Ureter (tissue), 1 donor: ENCODE measurements at places on chromosomes 12 and 14. TPM values are rescaled to one million over a fixed set of nuclear protein-coding genes. Genes with fewer than 3 reads are reported as not detected.

Gene TCL1B
- not detected for total RNA-seq

Gene GYS2
- total RNA-seq, result 0.16 TPM

Gene DEGS2
- 59.9 TPM for total RNA-seq

Gene AMIGO2
- 61.7 TPM for total RNA-seq

Gene ACRBP
- total RNA-seq, result 2.3 TPM

Gene NID2
- 23.5 TPM for total RNA-seq

Gene ACOT6
- not detected for total RNA-seq

Gene CIROP
- total RNA-seq, result not detected

Gene KRT3
- total RNA-seq, result not detected

DNA sequence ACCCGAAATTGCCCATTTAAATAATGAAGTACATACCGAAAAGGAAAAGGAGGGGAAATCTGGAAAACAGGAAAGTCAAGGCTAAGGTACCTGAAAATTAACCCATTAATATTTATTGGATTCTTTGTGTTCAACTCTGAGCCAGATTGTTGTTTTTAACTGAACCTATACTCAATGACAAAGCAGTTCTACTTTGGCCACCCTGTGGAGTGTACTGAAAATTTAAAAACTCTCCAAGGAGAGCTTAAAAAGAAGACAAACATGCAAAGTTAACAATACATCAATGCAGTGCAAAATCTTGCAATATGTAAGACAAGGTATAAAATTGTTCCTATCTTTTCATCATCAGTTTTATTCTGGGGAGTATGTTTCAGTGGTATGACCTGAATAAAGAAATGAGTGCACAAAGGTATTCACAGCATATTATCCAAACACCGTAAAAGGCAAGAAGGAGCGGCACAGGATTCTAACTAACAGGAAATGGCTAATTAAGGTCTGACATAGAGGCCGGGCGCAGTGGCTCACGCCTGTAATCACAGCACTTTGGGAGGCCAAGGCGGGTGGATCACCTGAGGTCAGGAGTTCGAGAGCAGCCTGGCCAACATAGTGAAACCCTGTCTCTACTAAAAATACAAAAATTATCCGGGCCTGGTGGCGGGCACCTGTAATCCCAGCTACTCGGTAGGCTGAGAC, 1.7 kb downstream of the USP44 start:
- no peak for DNase-seq

DNA sequence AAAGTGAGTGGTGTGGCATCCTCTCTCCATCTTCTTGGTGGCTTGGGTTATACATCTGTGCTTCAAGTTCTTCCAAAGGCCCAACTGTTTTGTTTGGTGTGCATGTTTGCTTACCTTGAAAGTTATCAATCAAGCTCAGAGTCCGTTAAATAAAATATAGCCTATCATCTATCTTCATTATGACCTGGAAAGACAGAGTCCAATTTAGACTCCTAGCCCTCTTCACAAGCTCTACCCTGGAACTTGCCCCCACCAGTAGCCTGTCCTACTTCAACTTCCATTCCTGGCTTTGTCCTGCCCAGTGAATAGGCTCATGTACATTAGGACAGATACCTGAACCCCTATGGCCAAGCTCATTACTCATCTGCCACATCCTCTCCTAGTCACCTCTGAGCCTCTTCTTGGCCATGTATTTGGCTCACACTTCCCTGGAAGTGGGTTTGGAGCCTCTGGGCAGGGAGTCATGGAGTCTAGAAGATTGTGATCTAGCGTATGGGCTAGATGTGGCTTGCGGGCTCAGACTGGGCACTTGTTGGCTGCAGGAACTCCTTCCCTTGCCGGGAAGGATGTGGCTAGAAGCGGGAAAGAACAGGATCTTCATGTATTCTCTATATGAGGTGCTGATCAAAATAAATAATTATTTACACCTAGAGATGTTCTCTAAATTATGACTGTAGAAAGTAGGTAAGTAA, 6.4 kb upstream of the SSTR1 start:
- DNase-seq, result no peak

DNA sequence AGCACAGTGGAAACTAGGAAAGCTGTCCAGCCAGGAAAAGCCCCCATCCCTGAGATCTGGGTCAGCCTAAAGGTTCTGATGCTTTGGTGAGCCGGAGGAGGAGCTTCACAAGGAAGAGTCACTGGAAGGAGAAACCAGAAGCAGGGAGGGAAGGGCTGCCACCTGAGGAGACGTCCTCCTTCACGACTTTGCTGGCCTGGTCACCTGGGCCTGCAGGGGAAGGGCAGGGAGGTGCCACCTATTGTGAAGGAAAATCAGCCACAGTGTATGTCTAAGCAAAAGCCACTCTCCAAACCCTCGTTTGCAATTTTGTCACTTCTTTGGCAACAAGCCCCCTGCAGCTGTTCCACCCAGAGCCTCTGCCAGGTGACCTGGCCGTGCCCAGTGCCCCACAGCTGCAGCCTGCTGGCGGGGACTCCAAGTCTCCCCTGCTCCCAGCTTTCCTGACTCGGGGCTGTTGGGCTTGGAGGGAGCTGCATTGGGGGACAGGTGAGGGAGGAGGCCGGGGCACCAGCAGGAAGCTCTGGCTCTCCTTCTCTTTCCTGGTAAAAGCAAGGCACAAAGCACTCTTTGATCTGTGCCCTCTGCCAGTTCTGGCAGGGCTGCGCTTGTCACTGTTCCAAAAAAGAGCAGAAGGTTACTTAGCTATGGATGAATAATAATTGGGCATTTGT, 120.9 kb upstream of the BCL2L14 start:
- DNase-seq, result no peak

DNA sequence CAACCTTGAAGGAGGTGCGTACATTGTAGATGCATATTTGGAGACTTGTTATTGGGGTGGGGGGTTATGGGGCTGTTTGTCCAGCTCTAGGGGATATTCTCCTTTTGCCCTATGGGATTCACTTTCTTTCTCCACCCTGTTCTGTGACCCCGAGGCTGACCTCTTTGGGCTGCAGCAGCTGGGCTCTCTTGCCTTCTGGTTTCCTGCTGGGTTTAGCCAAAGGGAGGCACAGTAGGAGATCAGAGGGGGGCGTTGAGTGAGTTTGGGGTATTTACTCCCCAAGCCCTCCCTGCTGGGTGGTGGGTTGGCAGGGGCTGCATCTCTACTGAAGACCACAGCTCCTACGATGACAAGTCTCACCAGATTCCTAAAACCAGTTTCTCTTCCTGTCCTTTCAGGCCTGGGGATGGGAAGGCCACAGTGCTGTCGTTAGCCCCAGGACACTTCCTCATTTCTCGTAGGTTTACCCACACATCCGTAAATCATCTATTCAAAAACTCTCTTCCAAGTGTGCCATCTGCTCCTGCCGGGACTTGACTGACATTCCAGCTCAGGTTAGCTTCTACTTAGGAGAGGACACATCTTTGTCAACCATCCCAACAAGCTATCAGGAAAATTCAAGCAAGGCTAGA, 127.1 kb downstream of the TMEM30B start:
- DNase-seq, result no peak

GRCh38 chr12:88562151-88562550, 18.1 kb downstream of the KITLG start:
- no peak for DNase-seq
